Activated CD4-positive, alpha-beta T cell treated with anti-CD3 and anti-CD28 coated beads, Interleukin-2, Interleukin-6, amounts not matched to agents 100 ng/mL and 50 ng/mL, durations not matched to agents 16 hours and 8 hours (primary cell): ENCODE measurements at places on chromosomes 3 and 15.

DNA sequence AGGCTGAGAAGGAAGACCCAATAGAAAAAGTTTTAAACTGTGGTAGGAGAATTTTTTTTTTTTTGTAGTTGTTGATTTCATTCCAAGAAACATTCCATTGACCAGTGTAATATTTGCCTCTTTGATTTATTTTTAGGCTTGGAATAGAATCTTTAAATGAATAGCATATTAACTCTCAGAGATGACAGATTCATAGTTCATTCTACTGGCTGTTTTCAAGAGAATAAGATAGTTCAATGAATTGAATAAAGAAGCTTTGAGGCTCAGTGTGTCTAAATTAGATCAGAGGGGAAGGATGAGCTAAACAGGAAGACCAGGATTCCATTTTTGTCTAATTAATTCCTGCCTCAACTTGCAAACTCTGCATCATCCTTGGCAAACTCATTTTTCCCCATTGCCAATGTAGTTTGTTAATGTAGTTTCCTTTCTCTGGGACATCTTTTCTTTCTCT is 98.4 kb downstream of the NAALADL2 start:
- DNase-seq: no peak

DNA sequence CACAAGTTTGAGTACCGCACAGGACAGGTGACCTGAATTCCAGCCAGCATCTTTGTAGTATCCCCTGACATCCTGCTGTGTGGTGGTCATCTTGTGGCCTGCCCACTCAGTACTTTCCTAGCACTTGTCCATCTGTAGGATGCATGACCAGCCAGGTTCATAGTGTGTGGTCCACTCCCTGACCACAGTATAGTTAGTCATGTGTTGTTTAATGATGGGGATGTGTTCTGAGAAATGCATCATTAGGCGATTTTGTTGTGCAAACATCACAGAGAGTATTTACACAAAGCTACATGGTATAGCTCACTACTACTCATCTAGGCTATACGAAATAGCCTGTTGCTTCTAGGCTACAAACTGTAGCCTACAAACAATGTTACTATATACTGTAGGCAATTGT is 16.9 kb upstream of the RBPMS2 start:
- DNase-seq: no peak

- no peak for DNase-seq
These were observed 73.5 kb downstream of the ATP1B3 start for GRCh38 chr3:141949972-141950371.

DNA sequence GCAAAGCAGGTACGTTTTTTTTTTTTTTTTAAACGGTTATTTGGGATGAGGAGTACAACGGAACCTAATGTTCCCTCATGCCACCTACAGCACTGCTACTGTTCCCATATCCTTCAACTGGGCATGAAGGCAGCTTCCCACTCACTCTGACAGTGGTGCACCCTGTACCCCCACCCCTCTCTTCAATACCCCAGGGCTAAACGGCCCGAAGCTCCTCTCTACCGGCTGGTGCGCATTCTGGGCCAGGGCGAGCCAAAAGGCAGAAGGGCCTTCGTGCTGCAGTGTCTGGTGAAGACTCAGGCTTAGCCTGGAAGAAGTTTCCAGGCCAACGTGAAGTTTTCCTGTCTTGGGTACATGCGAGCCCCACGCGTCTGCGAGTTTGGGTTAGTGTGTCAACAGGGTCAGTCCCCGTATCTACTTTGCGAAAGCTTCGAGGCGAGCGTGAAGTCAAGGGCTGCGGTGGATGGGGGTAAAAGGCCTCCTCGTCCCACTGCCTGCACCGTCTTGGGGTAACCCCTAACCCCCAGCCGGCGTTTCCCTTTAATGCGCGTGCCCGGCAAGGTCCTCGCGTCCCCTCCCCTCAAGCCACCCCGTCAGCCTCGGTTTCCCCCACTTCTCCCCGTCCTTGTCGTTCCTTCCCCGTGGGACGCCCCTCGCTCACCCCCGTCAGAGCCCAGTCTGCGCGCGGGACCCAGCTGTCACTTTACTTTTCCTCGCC is 765 bp upstream of the UBE2E2 start:
- DNase-seq: no peak
